ENCODE measurements at places on chromosomes 12 and 14.

DNA sequence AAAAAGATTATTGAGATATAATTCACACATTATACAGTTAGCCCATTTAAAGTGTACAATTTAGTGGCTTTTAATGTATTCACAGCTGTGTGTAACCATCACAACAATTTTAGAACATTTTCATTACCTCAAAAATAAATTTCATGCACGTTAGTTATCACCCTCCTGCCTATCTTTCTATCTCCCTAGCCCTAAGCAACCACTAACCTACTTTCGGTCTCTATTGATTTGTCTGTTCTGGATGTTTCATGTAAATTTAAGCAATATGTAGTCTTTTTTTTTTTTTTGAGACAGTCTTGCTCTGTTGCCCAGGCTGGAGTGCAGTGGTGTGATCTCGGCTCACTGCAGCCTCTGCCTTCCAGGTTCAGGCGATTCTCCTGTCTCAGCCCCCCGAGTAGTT, 439.4 kb downstream of the PCNX1 start:
- DNase-seq, result no peak

DNA sequence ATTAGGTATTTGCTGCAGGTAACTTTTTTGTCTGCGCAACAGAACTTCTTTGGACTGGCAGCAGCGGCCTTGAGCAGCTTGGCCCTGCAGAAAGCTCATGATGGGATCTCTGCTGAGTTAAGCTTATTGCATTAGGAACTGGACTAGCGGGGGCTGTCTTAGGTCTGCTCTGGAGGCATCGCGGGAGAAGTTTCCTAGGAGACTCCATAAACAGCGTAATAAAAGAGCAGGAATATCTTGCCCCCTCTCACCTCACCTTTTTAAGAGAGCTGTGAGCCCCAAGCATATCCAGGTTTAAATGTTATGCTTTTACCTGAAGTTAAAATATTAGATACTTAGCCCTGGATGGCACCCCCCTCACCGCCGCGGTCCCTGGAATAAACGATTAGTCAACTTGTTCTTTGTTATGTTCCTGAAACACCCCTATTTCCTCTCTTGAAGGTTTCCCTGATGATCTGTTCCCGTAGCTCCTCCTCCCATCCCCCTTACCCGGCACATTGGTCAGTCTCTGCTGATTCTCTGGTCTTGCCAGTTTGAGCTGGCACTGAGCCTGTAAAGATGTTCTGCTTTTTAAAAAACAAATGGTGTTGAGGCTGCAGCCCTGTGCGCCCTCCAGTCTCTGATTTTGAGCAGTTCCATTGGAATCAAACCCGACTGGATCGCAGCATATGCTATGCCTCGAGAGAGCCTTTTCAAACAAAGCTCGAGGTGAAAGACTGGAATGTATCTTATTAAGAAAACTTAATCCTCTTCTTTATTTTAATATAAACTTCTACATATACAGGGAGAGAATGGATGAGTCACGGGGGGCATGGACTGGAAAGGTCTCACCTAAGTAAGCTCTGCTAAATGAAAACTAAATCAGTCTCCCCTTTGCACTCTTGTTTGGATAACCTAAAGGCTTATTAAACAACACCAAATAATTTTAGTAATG, 1.9 kb downstream of the MLXIP start:
- DNase-seq, result no peak

DNA sequence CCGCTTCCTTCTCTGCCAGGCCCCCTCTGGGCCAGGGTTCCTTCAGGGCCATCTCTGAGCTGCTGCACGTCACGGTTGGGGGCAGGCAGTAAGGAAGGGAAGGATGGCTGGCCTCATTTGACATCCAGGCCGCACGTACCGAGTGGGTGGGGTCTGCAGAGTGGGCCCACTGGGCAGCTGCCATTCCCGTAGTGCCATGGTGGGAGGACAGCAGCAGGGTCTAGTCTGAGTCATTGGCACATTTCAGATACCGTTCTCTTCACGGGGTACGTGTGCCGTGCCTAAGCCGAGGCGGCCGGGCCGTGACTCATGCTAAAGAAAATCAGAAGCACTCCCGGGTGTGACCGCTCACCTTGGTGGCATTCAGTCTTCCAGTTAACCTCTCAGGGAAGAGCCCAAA, 43.9 kb downstream of the IL31 start:
- DNase-seq, result no peak

- no peak for DNase-seq
These were observed 7.3 kb downstream of the MSI1 start for GRCh38 chr12:120361506-120362208.

DNA sequence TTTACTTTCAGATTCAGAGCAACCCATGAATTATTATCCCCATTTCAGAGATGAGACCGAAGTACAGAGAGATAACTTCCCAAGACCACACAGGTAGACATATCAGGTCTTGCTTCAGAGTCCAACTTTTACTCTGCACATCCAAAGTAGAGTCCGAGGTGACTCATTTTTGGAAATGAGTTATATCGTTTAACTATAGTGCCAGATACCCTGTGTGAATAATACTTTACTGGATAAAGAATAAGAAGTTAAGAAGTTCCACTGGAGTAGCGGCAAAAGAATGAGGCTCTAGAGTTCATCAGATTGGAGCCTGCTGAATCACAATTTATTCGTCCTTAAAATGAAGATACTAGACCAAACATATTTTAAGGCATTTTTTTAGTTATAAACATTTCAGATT, 124.7 kb downstream of the EPS8 start:
- no peak for DNase-seq

- no peak for DNase-seq
These were observed 125.2 kb upstream of the EVL start for GRCh38 chr14:99940064-99940463.

- DNase-seq, result no peak
These were observed 28.7 kb downstream of the CCDC59 start for GRCh38 chr12:82329508-82329907.

- DNase-seq, result no peak
These were observed 764 bp downstream of the RBM25 start for GRCh38 chr14:73058922-73059673.

DNA sequence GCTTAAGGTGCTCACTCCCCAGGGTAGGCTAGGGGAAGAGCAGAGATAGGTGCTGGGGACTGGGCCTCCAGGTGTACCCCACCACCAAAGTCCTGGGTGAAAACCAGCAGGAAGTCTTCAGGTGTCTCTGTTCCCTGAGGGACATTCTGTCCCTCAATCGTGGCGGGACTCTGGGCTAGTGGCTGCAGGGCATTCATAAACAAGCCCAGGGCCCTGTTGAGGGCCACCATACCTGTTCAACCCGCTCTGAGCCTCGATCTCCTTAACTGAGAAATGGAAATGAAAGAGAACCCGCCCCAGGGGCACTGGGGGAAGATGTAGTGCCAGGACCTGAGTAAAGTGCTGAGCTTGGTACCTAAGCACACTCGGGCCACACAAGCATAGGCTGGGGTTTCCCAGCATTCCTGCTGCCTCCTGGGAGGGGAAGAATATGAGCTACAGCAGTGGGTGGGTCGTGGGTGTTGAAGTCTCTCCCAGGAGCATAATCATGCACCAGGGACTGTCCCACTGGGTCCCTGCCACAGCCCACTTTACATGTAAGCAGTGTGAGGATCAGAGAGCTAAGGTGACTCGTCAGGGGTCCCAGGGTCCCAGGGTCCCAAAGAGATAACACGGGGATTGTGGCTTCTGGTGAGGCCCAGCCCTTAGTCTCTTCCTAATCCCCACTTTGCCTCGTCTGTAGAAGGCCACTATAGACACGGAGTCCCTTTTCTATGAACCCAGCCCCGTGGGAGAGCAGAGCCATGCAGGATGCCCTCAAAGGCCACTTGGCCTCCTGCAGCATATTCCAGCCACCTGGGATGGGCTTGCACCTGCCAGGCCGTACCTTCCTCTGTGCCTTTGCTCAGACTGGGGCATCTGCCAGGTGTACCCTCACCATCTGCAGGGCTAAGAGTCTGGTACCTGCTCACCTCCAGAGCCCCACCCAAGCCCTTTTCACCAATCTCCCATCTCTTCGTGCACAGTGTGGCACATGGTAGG, 14.4 kb downstream of the FAM222A start:
- no peak for DNase-seq

- DNase-seq, result no peak
These were observed 123.6 kb downstream of the METTL25 start for GRCh38 chr12:82481954-82482353.

- peak; percentile 100 for DNase-seq
These were observed at the start of gene C14orf119 for GRCh38 chr14:23095196-23096108. TSS of gene C14orf119 (plus strand) at chr14:23095505. CDS start at chr14:23097659, 2,154 bp downstream.

GRCh38 chr12:12447236-12447635, 90.4 kb downstream of the BORCS5 start:
- no peak for DNase-seq

DNA sequence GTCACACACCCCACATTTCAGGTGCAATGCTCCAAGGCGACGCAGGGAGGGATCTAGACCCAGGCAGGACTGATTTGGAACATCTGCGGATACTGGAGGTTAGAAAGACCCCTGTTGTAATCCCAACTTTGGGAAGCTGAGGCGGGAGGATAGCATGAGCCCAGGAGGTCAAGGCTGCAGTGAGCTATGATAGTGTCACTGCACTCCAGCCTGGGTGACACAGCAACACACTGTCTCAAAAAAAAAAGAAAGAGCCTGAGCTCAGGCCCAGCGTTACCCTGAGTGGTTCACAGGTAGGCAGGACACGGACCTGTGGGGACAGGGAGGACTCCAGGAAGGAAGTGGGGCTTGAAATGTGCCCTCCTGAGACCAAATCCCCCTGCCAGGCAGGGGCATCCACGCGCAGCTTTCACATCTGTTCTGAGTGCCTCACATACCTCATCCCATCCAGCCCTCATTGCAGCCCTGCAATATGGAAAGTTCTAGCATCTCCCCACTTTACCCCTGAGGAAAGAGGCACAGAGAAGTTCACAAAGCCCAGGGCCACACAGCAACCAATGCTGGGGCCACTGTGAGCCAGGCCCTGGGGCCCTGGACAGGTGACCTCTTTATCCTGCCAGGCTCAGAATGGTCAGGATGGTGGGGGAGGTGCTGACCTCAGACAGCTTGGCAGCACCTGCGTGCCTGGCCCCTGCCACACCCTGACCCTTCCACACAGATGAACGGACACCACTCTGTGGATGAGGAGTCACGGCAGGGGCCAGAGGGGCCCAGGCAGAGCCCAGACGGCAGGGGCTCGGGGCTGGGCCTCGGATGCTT, 34.1 kb downstream of the CCDC85C start:
- no peak for DNase-seq

DNA sequence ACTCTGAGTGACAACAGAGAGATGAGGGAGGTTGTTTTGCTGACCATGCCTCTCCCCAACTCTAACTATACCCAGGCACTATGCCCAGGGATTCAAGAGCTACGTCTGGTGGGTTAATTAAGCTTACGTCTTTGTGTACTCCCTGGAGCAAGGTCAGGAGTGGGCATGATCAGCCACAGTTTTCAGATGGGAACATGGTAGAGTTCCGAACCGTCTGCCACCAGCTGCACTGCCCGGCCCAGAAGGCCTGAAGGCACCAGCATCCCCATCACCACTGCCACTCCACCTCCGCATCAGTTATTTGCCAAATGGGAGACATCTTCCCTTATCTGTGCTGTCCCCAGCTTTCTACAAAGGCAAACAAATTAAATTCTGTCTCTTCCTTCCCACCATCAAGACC, 11.1 kb upstream of the GPX2 start:
- DNase-seq, result no peak

DNA sequence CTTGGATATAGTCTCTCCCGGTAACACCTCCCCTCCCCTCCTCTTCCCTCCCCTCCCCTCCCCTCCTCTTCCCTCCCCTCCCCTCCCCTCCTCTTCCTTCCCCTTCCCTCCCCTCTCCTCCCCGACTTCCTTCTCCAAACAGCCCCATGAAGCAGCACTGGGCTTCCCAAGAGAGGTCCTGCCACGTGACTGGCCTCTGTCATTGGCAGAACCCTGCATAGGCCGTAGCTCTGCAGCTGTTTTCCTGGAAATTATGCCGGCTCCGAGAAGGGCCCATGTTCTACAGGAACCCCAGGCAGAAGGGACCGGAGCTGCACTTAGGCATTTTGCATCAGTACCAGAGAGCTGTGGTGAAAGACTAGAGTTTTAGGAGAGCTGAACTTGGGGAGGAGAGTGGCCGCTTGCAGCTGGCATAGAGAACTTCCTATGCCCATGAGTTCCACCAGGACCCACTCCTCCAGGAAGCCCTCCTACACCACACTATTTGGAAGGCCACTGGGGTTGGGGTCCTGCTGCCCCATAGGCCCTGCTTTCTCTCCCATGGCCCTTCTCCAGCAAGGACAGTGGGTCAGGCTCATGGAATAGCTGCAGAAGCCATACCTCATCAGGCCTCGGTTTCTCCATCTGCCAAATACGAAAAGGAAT, 5.1 kb upstream of the TNFAIP2 start:
- no peak for DNase-seq

DNA sequence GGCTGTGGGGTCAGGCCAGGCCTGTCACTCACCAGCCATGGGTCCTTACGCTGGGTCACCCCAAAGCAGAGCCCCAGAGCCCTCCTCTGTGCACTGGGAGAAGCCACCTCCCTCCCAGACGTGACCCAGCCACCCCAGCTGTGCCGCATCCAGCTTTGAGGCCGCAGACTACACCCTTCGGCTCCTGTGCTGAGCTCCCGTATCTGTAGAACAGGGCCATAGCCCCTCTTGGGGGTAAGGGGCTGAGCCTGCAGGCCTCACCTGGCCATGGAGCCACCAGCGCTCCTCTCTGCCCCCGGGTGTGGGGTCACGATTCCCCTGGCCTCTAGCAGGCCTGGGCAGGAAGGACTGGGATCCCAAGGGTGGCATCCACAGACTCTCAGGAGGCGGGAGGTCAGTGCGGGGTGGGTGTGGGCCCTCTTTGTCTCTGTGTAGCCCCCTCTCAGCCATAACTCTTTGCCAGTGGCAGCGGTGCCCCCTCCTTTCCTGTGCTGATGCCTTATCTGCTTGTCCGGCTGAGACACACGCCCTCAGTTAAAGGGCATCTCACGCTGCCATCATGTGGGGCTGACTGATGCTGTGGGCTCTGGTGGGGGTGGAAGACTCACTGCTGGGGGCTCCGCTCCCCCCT, 16.3 kb downstream of the ASPG start:
- DNase-seq, result no peak

GRCh38 chr12:84860718-84861117, 51.9 kb downstream of the SLC6A15 start:
- DNase-seq, result no peak

GRCh38 chr14:67538501-67538900, 5.4 kb downstream of the PLEKHH1 start:
- no peak for DNase-seq

GRCh38 chr12:109422251-109422650, 54.8 kb downstream of the KCTD10 start:
- DNase-seq, result no peak

DNA sequence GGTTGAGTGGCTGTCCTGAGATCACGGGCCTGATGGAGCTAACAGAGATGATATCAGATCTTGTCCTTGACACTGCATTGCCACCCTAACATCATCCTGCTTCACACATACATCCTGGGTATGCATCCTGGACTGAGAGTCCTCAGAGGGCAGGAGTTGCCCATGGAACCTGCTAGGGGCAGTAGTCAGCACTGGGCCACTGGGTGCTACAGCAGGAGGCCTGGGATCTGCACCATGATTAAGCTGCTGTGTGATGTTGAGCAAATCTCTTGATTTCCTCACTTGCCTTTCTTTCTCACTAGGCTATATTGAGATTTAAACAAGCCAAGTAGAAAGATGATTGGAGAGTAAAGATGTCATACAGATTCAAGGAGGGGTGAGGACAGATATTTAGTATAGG, 22.1 kb upstream of the EIF4B start:
- DNase-seq, result no peak

- no peak for DNase-seq
These were observed 58.2 kb downstream of the DICER1 start for GRCh38 chr14:95098984-95099599.
